ENCODE measurements at places on chromosomes 6 and 20.

DNA sequence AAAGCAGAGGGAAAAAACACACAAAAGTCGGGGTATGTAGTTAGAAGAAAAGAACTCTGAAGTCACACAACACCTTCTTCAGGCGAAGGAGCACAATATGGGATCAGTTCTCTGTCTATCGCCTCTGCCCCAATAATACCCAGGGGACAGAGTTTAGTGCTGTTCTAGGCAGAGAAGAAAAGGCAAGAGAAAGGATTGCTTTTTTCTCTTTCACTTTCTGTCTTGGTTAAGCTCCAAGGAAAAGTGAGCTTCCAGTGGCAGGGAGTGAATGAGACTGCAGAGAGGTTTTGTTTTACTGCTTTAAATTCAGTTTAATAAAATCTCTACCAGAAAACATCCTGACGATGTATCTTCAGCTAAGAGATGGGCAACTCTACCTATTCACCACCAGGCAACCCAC, 86.6 kb upstream of the STXBP5 start:
- DNase-seq: no peak

- no peak for DNase-seq
Observed at GRCh38 chr6:25389471-25389870, 110.3 kb downstream of the CARMIL1 start.

GRCh38 chr6:167793421-167793820, 33.3 kb upstream of the AFDN start:
- DNase-seq: peak; percentile 42

GRCh38 chr6:82711971-82712370, 348.4 kb downstream of the TPBG start:
- DNase-seq: no peak

- DNase-seq: no peak
Observed at GRCh38 chr6:2552526-2553154, 198.1 kb downstream of the MYLK4 start.

- no peak for DNase-seq
Observed at GRCh38 chr6:3749977-3750316, 1.6 kb downstream of the PXDC1 start.

GRCh38 chr6:56671651-56672461, 29.2 kb upstream of the DST start:
- no peak for DNase-seq

DNA sequence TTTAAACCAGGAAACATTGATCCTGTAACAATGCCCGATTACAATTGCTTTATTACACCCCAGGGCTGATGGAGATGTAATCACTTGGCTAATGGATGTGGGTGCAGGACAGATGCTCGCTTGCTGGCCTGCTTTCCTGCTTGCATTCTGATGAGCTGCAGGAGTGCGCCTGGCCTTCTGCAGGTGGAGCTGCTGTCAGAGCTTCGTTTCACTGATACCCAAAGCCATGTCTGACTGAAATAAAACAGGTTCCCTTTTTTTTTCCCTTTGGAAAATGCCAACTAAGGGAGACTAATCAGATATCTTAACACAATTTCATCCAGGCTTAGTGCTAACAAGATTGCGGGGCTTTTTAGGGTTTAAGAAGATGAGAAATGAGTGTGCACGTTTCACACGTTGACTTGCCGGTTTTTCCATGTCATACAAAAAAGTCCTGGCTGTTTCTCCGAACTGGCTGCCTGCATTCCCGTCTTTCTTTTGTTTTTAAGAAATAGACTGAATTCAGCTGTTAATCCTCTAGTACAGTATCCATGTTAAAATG, 60.7 kb downstream of the VAPB start:
- DNase-seq: no peak

GRCh38 chr20:15923030-15923776, 650.0 kb downstream of the KIF16B start:
- DNase-seq: no peak

DNA sequence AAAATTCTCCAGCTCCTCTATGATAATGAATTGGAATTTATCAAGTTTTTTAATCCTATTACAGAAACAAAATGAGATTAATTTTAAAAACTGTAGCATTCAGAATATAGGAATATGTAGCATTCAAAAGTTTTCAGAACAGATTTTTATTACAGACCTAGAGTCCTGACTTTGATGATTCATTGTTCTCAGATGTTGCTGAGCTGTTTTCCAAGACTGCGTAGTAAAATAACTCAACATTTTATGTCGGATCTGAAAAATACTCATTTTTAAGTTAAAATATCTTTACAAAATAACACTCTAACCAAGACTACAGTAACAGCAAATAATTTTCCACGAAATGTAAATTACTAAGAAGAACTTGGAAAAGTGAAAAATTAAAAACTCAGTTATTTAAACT, 67.1 kb downstream of the SYCP2 start:
- DNase-seq: no peak

GRCh38 chr6:165571721-165572132, 91.3 kb downstream of the PDE10A start:
- no peak for DNase-seq

GRCh38 chr6:165766026-165766425, 103.0 kb upstream of the PDE10A start:
- DNase-seq: no peak

DNA sequence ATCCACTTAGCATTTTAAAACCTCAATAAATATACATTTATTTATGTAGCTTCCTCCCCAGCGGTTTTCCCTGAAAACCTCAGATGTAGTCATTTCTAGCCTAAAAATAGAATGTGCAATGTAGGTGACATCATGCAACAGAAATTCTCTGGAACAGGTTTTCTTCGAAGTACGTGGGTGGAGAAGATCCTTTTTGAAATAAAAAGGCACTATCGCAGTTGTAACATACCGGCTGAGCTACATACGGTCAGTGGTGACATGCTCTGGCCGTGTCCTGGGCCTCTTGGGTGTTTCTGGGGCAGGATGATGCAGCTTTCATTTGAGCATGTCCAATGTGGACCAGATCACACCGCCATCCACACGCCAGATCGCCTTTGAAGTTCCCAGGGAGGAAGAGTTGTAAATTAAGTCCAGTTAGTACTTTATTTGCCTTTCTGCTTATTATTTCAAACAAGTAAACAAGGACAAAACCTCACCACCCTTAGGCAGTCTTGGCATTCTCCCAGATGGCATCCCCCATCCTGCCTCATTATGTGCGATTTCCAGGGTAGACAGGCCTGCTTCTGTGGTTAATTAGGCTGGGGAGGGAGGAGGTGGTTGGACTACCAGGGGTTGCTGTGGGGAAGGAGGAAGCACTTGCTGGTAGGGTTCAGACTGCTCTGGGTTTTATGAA, 109.5 kb upstream of the CLDN20 start:
- DNase-seq: no peak

DNA sequence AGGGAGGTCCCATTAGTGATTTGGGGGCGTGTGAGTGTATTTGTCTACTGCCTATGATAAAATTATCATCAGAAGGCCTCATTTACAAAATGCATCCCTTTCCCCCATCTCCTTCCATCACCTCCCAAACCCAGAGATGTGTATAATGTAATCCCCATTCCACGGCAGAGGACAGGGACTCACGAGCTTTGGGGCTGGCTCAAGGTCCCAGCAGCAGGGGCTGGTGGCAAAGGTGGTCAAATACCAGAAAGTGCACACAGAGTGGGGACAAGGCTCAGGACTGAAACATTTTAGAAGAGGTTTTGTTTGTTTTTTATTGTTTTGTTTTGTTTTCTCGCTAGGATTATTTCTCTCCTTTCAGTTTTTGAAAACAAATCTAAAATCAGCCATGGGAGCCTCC, 68.5 kb upstream of the TOP1 start:
- no peak for DNase-seq

GRCh38 chr6:14676064-14676463, 558.5 kb downstream of the CD83 start:
- DNase-seq: no peak

DNA sequence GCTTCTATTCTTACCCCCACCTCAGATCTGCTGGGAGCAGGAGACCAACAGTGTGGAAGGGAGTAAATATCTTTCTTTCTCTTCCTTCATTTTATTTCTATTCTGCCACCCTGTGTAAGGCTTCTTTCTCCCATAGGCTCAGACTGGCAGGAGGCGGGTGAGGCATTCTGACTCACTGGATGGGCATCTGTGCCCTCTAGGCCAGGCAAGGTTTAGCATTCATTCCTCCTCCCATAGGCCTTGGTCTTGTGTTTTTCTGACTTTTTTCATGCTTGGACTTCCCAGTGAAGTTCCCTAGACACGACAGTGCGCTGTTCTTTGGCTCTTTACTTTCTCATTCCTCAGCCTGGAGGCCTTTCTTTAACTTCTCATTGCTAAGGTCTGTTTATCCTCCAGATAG, 235.2 kb downstream of the SYNE1 start:
- DNase-seq: no peak

DNA sequence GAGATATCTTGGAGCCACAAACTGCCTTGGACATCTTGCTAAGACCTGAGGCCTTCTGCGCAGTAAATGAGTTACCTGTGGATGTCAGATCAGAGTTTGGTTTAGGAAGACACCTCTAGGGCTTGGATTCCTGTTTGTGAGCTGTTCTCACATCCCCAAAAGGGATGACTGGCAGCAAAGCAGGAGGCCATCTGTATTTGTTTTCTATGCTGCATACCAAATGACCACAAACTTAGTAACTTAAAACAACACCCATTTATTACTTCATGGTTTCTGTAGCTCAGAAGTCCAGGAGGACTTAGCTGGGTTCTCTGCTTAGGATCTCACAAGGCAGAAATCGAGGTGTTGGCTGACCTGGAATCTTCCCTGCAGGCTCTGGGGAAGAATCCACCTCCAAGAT, 116.7 kb downstream of the UNC5CL start:
- DNase-seq: no peak

DNA sequence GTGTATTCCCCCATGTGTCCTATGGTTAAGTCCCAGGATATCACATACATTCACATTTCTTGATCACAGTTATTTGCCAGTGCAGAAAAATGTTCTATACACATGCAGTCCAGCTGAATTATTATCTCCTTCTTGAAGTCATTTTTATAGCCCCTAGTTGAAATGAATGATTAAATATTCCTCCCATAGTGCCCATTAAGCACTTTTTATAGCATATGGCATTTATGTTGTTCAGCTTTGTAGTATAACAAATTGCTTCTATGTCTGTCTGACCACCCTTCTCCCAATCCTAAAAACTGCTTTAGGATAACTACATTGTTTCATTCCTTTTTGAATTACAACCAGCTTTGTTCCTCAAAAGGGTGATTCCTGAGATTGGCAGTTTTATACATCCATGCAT, 123.5 kb downstream of the ADGRB3 start:
- DNase-seq: peak; percentile 35

- no peak for DNase-seq
Observed at GRCh38 chr6:25953733-25954132, 8.9 kb upstream of the TRIM38 start.

- no peak for DNase-seq
Observed at GRCh38 chr6:30450548-30450908, 38.8 kb upstream of the HLA-E start.

- DNase-seq: no peak
Observed at GRCh38 chr6:53048431-53049195, 16.6 kb upstream of the FBXO9 start.

DNA sequence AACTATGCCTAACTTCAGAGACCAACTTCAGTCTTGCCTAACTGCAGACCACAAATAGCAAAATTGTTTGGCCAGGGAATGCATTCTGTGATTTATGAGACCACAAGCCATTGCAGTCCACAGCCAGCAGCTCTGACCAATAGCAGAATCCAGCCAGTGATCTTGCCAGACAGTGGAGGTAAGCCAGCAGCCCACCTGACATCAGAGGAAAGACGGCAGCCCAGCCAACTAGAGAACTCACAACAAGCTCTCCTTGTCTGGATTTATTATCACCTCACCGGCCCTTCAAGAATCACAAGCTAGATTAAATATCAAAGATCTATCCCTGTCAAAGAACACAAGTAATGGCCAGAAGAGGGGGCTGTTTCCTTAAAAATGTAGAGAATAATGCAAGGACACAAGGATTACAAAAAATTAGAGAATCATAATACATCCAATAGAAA, 66.5 kb upstream of the SLC35F1 start:
- peak; percentile 23 for DNase-seq
